Effector CD4-positive, alpha-beta T cell (primary cell): ENCODE measurements at places on chromosomes 6 and 20.
A peak's percentile ranks its signal among the peaks of the same experiment; 100 is the strongest.

DNA sequence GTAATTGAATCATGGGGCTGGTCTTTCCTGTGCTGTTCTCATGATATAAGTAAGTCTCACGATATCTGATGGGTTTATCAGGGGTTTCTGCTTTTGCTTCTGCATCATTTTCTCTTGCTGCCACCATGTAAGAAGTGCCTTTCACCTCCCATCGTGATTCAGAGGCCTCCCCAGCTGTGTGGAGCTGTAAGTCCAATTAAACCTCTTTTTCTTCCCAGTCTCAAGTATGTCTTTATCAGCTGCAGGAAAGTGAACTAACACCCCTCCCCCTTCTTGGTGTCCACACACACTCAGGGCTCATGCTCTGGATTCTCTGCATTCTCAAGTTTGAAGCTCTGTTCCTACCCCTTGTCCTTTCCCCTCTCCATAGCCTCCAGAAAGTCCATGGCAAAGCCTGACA lies 107.1 kb downstream of the THBS2 start:
- no peak for DNase-seq

DNA sequence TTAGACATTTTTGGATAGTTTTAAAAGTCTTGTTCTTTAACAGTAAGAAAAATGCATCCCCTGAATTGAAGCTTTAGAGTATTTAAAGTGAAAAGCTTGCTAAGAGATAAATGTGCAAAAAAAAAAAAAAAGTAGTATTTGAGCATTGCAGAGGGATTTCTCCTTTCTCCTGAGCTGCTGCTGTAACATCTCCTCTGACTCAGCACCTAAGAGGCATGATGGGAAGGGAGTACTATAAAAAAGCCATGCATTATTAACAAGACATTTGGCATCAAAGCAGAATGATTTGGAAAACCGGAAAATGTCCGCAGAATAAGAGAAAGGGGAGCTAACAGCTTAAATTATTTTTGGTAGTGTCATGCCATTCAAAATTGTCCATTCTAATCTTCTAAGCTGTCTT lies 27.9 kb downstream of the B4GALT5 start:
- DNase-seq: no peak

DNA sequence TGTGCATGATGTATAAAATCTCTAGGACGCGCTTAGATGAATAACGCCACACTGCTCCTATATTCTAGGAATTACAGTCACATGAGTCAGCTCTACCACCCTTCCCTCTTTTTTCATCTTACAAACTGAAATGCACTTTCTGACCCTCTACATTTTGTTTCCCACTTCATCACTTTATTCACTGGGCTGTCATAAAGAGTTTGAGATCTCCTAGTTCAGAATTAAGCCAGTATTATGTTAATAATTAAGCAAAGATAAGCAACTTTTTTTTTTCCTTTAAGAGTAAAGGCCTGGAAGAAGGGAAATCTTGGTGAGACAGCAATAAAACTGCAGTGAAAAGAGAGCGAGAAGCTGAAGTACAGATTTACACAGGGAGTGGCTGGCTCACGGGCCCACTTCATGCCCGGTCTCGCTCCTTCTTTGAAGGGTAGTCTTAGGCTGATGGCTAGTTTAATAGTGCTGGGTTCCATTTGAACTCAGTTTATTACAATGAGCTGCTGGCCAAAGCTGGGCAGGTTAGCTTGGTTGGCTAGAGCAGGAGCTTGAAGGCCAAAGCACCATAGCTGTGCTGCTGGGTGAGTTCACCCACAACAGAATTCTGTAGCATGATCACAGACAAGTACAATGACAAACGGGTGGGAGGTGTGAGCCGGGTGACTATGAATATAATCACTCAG lies 110.6 kb downstream of the MAP7 start:
- DNase-seq: no peak

- no peak for DNase-seq
Observed at GRCh38 chr6:49713346-49713745, at the start of gene CRISP2. TSS of gene CRISP2 (minus strand) at chr6:49713543. CDS start at chr6:49709196, 4,347 bp downstream.

- no peak for DNase-seq
Observed at GRCh38 chr6:11750682-11751081, 27.9 kb downstream of the ADTRP start.

DNA sequence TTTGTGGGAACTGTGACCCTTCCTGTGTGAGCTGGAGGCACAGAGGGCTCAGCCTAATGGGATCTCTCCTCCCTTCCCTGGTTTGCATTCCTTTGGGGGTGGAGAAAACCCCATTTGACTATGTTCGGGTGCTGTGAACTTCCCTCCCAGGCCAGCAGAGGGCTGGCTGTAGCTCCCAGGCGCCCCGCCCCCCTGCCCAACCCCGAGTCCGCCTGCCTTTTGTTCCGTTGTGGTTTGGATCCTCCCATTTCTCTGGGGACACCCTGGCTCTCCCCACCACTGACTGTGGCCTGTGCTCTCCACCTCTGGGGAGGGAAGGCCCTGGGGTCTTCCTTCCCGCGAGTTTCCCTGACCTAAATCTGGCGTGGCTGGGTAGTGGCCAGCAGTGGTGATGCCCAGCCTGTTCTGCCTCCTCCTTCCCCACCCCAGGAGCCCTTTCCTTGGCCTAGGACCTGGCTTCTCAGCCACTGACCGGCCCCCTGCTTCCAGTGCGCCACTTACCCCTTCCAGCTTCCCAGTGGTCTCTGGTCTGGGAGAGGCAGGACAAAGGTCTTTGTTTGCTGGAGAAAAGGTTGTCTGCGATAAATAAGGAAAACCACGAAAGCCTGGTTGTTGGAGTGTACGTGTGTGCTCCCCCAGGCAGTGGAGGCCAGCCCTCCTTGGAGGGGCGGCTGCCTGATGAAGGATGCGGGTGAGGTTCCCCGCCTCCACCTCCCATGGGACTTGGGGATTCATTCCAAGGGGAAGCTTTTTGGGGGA lies 4.9 kb downstream of the VEGFA start:
- peak; percentile 21 for DNase-seq

DNA sequence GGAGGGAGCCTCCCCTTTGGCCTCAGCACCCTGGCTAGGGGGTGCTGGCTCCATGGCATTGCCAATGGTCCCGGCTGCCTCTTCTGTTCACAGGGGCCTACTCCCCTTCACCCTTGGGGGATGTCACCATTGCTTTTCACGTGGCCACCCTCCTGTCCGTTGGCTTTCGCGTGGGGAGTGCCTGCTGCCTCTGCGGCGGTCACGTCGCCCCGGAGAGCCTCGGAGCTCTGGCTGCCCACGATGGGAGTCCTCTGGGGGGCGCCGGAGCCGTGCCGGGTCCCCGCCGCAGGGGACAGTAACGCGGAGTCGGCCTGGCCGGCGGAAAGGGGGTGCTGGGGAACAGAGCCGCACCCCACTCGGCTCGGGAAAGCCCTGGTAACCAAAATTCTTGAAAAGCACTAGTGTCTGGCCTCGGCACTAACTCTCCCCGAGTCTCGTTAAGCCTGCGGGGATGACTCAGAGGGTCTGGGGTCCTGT lies 661 bp upstream of the HEBP2 start:
- DNase-seq: peak; percentile 23

- no peak for DNase-seq
Observed at GRCh38 chr6:15265787-15266186, 19.9 kb downstream of the JARID2 start.

DNA sequence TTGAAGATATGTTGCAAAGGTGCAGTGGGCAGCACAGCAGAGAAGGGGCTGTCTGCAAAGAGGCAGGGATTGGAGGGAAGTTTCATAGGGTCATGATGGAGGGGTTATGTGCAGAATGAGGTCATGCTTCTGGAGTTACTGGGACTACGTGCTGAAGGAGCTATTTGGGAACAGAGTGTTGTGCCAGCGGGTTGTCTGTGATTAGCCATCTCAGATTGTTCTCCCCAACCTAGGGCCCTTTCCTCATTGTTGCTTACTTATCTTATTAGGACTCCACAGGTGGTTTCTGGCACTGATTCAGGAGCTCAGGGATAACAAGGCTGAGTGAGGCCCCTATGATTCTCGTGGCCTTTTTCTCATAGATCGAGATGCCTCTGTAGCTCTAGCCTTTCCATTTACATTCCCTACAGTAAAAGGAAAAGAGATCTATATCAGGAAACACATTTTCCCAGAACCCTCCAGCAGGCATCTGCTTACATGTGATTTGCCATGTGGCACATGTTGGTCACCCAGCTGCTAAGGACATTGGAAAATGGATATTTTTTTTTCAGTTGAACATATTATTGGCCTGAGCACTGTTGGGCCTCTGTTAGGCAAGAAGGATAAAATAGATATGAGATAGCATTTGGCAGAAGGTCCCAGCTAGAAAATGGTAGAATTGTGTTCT lies 429.6 kb upstream of the PLCB4 start:
- no peak for DNase-seq

- DNase-seq: peak; percentile 27
Observed at GRCh38 chr20:32484225-32484957, 100.7 kb downstream of the NOL4L start.

DNA sequence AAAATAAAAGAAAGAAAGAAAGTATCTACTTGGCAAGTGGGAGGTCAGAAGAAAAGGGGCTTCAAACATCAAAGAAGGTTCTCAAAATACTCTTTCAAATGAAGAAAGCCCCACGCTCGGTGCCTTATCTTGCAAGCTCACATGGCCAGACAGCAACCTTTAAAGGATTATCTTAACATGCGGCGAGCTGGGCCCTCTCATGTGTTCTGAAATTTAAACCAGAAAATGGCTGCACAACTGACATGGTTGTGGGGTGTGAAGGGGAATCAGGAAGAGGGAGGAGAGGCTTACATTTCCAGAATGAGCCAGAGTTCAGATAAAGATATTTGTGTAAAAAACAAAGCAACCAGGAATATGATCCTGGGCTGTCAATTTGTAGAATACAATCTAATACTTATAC lies 363.1 kb downstream of the PRKN start:
- no peak for DNase-seq

DNA sequence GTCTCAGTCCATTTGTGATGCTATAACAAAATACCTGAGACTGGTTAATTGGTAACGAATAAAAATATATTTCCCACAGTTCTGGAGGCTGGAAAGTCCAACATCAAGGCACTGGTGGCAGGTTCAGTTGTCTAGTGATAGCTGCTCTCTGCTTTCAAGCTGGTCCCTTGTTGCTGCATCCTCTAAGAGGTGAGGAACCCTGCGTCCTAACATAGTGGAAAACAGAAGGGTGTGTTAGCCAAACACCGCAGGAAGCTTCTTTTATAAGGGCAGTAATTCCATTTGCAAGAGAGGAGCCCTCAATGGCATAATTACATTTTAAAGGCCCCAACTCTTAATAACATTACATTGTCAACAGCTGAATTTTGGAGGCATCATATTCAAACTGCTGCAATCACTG lies 372.7 kb downstream of the ADGRB3 start:
- DNase-seq: no peak

DNA sequence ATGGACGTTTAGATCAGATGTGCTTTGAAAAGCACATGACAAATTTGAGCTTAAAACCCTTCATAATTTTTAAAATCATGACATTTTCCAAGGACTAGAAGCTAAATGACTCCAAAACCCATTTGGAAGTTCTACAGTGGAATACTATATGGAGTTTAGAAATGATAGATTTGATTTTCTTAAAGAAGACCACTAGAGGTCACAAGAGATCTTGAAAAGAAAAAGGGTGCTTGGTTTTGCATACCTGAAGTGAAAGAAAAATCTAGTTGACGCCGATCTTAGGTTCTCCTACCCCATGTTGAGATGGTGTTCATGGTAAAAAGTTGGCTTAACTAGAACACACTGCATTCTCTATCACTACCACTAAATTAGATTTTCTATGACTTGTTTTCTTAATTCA lies 31.5 kb downstream of the CFAP61 start:
- no peak for DNase-seq

DNA sequence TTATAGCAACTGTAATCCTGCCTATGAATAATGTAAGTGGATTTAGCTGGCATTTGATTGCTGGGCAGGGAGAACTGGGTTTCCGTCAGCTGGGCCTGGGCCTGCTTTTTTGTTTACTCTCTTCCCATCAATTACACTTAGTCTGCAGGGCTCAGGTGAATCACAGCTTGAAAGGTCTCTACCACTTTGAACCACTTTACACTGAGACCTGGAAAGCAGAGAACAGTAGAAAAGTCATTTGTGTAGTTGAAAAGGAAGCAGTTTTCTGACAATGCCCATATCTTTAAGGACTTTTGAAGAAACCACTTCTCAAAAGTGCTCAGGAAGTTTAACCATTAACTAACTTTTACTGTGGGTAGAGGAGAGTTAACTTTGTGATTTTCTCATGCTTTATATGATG lies 315.4 kb upstream of the SASH1 start:
- no peak for DNase-seq
